ENCODE measurements at places on chromosomes 4 and X. TPM values are rescaled to one million over a fixed set of nuclear protein-coding genes. Genes with fewer than 3 reads are reported as not detected.

The ADH1B gene
- 71.8 TPM for total RNA-seq

GRCh38 chr4:84952004-84952403, 14.5 kb downstream of the WDFY3 start:
- peaks cover 66% of the 10 kb centered on the region for H3K4me1 ChIP-seq
- H3K27ac ChIP-seq, result peak overlapping the region; percentile 83
- H3K27me3 ChIP-seq, result no peaks in the 10 kb centered on the region
- DNase-seq, result no peak
- H3K4me3 ChIP-seq, result no peak overlapping the region

GRCh38 chr4:110610940-110611831, 11.7 kb downstream of the PITX2 start:
- no peak overlapping the region for H3K27ac ChIP-seq
- no peak for DNase-seq
- no peaks in the 10 kb centered on the region for H3K36me3 ChIP-seq
- no peaks in the 10 kb centered on the region for H3K27me3 ChIP-seq
- peaks cover 3% of the 10 kb centered on the region for H3K4me1 ChIP-seq

GRCh38 chrX:40313269-40313668, 215.5 kb upstream of the BCOR start:
- peaks cover 16% of the 10 kb centered on the region for H3K27me3 ChIP-seq
- H3K27ac ChIP-seq, result no peak overlapping the region
- H3K36me3 ChIP-seq, result no peaks in the 10 kb centered on the region
- no peaks in the 10 kb centered on the region for H3K4me1 ChIP-seq
- H3K4me3 ChIP-seq, result no peak overlapping the region

DNA sequence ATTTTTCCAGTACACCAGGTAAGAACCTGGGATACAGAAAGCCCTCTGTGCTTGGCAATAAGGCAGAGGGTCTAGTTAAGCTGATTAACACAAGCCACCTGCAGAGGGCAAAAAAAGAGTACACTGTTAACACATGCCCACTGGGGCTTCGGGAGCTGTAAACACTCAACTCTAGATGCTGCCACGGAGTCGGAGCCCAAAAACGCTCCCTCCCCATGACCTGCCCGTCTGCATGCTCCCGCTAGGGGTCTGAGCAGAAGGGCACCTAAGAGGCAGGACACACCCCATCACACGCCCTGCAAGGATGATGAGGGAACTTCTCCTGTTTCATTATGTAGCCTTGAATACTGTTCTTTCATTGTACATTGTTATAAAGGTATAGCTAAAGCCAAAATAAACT, 715.6 kb upstream of the AADAT start:
- H3K4me1 ChIP-seq, result no peaks in the 10 kb centered on the region
- no peak for DNase-seq
- H3K4me3 ChIP-seq, result no peak overlapping the region
- no peaks in the 10 kb centered on the region for H3K27me3 ChIP-seq

DNA sequence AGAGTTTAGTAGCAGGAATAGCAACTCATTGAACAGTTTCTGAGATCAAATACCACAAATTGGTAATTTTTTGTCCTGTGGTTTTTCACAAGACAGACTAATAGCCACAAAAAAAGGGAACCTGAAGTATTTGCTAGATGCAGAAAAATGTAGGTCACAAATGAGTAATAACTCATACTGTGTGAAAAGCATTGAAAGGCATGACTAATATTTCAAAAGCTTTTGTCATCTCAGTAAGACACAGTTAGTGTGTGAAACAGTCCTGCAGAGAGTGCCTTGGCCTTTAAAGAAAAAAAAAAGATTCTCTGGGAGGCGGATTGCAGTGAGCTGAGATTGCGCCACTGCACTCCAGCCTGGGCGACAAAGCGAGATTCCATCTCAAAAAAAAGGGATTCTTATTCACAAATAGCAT, 31.4 kb upstream of the SLC25A31 start:
- H3K4me1 ChIP-seq, result no peaks in the 10 kb centered on the region
- no peak for DNase-seq
- no peaks in the 10 kb centered on the region for H3K36me3 ChIP-seq
- H3K4me3 ChIP-seq, result no peak overlapping the region

All from psoas muscle (tissue), 8 donors.